ENCODE measurements at places on chromosomes 3 and 15.

DNA sequence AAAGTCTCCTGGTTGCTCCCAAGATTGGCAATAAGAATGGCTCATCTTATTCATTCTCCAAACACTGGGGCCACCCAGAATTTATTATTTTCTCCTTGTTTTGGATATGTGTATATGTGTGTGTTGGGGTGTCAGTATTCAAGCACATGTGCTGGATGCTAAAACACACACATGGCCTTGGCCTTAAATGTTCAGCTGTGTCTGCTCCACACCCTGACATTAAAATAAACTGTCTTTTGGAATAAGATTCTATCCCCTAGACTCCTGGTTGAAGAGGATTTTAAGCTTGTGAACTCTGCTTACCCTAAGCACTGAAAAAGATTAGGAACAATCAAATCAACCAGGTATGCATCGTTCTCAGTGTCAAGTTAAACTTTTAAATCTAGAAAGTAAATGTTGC is 382.9 kb upstream of the MCTP2 start:
- DNase-seq, result no peak

GRCh38 chr3:8606701-8607231 is 37.8 kb downstream of the SSUH2 start:
- no peak for DNase-seq

GRCh38 chr15:63348392-63348791 is 33.3 kb downstream of the CA12 start:
- peak; percentile 12 for DNase-seq

DNA sequence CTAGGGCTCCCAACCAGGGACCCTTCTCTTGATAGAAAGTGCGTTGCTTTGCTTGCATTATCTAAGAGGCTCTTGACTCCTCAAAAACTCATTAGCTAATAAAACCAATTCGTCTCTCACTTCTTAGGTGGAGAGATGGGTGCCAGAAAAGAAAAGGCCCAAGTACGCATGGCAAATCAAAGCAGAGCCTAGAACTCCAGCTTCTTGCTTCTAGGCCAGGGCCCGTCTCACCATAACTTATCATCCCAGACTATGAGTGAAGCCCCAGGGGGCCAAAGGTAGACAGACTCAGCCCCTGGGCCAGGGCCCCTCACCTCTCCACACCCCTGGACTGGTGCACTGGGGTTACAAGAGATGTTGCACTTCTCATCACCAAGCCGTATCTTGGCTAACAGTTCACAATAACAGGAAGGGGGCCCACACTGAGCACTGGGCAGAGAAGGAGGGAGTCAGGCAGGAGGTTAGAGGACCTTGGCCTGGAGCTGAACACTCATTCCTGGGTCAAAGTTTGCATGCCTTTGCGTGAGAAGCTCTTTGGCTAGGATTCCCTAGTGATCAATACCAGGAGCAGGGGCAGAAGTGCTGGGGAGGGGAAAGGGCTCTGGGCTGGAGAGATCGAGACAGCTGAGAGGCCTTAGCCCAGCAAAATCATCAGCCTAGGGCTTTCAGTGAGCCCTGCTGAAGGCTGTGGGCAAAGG is 5.4 kb upstream of the CYP1A1 start:
- no peak for DNase-seq

DNA sequence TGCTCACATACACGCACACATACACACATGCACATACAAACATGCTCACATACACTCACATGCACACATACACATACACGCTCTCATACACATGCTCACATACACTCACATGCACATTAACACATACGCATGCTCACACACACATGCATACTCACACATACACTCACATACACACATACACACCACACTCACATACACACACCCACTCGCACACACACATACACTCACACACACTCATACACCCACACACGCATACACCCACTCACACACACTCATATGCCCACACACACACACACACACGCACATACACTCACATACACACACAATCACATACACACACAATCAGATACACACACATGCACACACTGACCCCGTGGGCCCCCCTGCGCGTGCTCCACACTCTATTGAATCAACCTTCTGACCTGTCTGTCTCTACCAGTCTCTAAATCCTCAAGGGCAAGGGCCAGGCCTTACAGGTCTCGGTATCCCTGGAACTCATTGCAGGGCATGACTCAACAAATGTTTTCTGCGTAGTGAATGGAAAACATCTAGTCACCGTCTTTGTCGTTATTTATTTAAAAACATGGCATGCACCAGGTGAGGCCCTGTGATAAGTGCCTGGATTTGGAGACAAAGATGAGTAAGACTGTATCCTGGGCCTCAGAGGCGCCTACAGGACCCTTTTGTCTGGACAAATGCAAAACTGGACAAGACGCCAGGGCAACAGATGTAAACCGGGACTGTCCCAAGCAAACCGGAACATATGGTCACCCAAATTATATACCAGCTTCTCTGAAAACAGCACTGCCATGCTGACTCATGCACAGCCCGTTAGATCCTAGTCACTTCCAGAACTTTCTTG is 41.8 kb downstream of the GRK7 start:
- DNase-seq, result no peak

Data from NCI-H460 (cell line).